ENCODE measurements at places on chromosomes 3 and 15.

DNA sequence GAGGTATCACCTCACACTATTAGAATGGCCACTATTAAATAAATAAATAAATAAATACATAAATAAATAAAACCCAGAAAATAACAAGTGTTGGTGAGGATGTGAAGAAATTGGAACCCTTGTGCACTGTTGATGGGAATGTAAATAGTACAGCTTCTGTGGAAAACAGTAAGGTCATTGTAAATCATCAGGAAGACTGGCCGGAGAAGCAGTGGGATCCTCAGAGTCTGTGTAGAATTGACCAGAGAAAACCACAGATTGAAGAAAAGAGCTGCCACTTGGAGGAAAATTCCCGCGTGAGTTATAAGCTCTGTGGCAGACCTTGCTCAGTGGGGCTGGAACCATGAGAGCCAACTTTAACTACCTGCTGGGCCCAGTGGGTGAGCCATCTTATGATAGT lies 92.0 kb downstream of the RAD18 start:
- DNase-seq = no peak

GRCh38 chr3:143172795-143173145 lies 53.2 kb downstream of the CHST2 start:
- no peak for DNase-seq

DNA sequence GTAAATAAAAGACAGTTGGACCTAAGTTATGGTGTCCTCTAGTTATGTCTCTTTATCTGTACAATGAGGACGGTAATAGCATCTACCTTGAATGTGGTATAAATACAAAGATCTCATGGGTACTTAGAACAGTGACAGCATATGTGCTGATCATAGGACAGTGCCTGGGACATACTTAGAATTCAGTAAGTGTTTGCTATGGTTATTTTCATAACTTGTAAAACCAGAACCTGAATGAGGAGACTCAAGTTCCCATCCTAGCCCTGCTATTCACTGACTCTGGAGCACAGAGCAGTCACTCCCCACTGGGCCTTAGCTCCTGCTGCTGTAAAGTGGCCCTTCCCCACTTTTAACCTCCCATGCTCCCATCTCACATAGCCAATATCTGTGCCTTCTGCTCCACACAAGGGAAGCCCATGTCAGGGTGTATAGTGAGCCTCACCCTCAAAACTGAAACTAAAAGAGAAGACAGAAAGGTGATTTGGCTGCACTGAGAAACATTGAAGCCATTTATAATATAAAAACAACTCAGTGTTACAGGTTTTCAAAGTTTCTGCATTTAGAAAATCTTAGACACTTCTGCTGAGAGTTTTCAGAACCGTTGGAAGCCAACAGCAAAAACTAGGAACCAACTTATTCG lies 225.4 kb upstream of the UBE2E2 start:
- DNase-seq = no peak

- no peak for DNase-seq
Measured at GRCh38 chr15:57769266-57769665, 62.8 kb downstream of the POLR2M start.

DNA sequence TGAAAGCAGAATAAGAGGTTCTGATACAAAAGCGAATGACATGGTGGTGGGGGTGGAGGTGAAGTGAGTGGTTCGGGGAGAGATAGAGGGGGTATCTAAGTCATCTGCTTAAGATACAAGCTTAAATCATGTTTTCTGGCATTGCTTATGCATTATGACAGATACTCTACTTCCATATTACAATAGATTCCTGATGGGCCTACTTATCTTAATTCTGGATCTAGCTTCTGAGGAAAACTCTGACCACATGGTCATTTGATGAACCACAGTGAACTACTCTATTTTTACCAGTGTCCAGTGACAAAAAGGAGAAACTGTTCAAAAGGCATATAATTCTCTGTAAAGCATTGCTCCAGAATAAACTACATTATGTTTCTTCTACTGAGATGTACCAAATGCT lies 673.7 kb upstream of the CCDC54 start:
- no peak for DNase-seq

DNA sequence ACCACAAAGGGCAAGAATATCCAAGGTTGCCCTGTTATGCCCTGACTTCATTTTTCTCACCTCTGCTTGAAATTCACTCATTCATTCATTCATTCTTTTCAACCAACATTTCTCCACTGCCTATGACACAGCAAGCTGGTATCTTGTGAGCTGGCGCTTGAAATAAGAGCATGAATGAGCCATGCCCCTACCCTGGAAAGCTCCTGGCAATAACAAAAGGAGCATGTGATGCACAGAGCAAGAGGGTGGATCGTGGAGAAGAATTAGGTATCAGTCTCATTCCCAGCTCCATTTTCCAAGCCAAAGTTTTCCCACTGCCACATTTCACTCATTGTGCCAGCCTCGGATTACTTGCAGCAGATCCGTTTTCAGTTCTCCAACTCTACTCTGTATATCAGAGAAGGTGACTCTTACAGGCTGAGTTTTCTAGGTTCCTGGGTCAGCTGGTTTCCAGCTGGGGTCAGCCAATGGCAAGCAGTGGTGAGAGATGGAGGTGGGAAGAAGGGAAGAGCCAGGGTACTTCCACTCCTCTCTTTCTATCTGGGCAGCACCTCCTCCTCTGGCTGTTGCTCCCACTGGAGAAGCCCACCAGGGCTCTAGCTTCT lies 144.8 kb downstream of the SUCLG2 start:
- DNase-seq = no peak

DNA sequence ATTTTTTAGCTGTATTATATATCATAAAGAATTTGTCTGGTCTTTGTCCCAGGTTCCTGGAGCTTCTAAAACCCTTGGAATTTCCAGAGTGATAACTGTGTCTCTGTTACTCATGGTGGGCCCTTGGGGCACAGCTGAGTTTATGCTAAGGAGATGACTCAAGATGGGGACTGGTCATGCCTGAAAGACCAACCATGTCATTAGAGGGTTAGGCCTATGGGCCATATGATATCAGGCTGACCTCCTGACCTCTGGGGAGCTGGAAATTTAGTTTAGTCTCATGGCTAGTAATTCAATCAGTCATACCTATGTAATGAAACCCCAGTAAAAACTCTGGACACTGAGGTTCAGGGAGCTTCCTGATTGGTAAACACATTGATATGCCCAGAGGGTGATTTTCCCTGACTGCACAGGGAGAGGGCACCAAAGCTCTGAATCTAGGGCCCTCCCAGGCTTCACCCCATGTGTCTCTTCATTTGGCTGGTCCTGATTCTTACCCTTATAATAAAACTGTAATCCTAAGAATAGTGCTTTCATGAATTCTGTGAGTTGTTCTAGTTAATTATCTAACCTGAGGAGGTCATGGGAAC lies 69.6 kb downstream of the EEFSEC start:
- no peak for DNase-seq

DNA sequence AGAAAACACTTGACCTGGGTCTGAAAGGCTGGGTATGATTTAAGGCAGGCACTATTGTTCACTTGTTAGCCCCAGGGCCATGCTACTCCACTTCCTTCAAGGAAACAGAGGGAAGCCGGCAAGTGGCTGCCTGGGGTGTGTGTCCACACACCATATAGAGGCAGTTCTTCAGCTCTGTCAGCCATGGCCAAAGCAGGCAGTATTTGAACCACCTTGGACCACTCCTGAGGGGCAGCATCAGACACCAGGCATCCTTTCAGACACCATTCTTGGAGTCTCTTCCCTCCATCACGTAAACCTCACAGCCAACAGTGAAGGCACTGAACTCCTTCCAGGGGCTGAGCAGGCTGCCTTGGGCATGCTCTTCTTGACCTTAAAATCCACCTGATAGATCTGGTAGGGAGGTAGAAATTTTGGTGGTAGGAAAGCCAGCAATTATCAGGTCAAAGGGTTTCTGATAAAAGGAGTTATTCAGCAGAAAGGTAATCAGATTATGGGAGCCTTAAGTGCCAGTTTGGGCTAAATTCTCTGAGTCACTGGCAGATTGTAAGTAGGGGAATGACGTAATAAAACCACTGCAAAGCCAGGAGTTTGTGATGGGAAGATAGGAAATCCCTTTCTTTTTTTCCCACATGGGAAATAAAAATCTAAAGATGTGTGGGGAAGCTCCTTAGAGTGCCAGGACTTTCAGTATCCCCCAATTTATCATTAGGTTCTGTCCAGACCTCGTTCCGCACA lies 20.2 kb downstream of the TGFBR2 start:
- peak; percentile 37 for DNase-seq

DNA sequence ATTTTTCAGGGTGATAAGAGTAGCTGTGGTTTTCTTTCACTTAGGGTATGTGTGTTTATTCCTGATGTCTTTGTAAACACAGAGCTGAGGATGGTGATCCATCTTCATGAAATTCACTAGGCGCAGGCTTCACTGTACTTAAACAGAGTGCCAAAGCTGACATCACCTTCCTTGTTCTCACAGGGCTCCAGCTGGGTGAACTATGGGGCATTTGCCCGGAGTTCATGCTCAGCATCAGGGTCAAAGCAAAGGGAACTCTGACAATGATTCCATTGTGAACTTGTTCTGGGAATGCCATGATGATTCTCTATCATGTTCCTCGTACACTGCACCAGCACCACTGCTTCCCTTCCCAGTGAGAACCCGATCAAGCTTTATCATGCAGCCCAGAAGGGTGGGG lies 184.8 kb upstream of the P2RY1 start:
- DNase-seq = no peak

DNA sequence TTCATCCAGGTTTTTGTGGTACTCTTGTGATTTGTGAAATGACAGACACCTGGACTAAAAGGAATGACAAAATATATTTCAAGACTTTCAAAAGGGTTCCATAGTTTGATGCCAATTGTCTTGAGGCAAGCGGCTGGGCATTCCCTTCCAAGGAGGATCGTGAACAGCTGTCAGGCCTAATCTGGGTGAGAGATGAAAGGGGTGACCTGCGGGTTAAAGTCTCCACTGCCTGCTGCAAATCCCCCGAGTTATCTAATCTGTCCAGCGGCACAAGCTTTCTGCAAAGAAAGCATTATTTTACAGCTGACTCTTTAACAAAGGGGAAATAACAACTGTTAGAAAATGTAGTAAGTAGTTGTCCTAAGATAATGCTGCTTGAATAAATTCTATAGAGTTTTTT lies 128.7 kb upstream of the MB21D2 start:
- no peak for DNase-seq

GRCh38 chr3:12553921-12554391 lies 2.9 kb upstream of the MKRN2 start:
- peak; percentile 59 for DNase-seq

- DNase-seq = no peak
Measured at GRCh38 chr3:66010739-66011655, 27.7 kb downstream of the MAGI1 start.

GRCh38 chr15:63457379-63457778 lies 47.0 kb upstream of the USP3 start:
- DNase-seq = no peak

GRCh38 chr3:138124188-138124587 lies 8.0 kb downstream of the A4GNT start:
- no peak for DNase-seq

DNA sequence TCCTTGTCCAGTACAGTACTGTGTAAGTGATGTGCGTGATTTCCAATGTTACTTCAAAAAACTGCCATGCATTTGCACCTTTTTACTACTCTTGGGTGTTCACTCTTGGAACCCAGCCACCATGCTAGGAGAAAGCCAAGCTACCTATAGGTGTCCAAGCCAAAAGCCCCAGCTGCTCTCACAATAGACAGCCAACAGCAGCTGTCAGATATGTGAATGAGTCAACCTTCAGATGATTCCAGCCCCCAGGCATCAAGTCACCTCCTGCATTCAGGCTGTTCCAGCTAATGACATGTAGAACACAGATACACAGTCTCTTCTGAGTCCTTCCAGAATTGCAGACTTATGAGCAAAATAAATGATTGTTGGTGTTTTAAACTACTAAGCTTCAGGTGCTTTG lies 417.7 kb upstream of the TGFBR2 start:
- DNase-seq = no peak

GRCh38 chr3:156218353-156218744 lies 98.0 kb downstream of the KCNAB1 start:
- no peak for DNase-seq

- peak; percentile 78 for DNase-seq
Measured at GRCh38 chr15:89673165-89673512, 6.0 kb downstream of the PLIN1 start.

Measured in hematopoietic multipotent progenitor cell treated with erythropoietin and hydrocortisone succinate and interleukin-3 and kit ligand, for 6 days (in vitro differentiated cells).